ENCODE measurements at places on chromosomes 7 and 10.

DNA sequence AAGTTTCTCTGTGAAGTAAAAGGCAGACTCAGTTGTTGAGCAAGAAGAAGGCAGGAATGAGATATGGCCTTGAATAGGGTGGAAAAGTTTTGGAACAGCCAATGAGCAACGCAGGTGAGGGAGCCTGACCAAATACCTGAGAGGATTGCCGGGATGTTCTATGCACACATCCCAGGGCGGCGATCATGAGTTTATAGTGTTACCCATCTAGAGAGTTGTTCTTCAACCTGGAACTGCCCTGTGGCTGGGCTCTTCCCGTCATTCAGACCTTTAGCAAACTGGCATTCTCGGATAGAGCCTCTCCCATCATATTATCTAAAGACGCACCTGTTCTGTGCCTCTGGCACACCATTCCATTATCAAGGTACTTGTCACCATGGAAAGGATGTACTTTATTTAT is 103.0 kb upstream of the KIF5B start:
- DNase-seq, result no peak

GRCh38 chr10:71582506-71583475 is 136.8 kb downstream of the C10orf105 start:
- no peak for DNase-seq

DNA sequence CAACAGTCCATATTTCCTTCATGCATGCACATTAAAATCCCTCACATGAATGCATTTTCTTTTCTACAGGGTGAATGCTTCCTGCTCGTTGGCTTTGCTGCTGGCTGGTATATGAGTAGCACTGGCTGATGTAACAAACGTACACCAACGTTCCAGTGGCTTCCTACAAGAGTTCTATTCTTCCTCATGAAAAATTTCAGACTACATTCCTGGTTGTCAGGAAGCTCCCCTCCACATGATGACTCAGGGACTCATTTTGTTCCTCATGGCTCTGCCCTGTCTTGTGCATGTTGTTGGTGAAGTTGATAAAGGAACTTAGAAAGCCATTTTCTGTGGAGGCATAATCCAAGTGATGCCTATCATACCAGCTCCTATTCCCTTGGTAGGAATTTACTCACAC is 470.7 kb upstream of the KLF6 start:
- no peak for DNase-seq

GRCh38 chr10:118851062-118852035 is 96.6 kb upstream of the CACUL1 start:
- DNase-seq, result no peak

DNA sequence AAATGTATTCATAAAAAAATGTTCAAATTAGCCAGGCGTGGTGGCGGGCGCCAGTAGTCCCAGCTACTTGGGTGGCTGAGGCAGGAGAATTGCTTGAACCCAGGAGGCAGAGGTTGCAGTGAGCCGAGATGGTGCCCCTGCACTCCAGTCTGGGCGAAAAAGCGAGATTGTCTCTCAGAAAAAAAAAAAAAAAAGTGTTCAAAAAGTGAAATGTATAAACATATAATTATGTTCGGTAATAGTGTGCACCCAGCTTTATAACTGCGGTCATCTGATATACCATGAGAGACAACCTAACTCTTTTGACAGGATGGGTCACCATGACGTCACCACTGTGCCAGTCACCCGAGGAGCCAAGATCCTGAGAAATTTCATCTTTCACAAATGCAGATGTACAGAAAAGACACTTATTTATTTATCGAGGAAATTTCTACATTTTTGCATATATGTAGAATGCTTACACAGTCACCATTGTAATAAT is 594 bp upstream of the RP9 start:
- DNase-seq, result no peak

Data from activated T-cell treated with anti-CD3 and anti-CD28 coated beads, Interleukin-2, amount 50 U/mL, for 48 hours (primary cell).